ENCODE measurements at places on chromosomes 1 and 21.
A peak's percentile ranks its signal among the peaks of the same experiment; 100 is the strongest.

- no peak for DNase-seq
Observed at GRCh38 chr1:226407199-226407496, 745 bp downstream of the PARP1 start.

- DNase-seq, result peak; percentile 27
Observed at GRCh38 chr1:153945131-153945794, 1.3 kb downstream of the DENND4B start.

DNA sequence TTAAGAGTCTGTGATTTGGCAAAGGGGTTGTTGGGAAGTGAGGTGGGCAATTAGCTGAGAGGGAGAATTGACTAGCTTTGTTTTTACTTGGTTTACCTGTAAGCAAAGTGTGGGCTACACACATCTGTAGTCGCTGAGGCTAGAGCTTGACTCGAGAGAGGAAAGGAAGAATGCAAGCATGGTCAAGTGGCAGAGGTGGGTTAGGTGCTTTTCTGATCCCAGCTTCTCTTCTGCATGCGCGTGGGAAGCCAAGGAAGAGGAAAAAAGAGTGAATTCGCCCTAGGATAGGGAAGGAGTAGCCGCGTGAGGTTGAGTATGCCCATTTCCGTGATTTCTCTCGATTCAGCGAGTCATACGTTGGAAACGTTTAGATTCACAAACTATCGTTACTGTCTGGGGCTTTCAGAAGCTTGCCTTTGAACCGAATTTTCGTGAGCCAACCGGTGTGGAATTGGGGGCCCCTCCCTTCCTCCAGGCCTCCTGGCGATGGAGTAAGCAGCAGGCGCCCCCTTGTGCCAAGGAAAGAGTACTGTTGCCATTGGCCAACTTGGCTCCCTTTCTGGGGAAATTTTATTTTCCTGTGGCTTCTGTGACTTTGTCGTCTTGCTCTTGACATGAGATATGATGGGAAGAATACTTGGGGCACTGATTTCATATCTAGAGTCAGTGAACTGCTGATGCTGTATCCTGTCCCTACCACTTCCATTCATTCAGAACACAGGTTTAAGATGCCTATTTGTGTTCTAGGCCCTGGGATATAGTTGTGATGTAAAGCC, 1.3 kb downstream of the PIGV start:
- DNase-seq, result peak; percentile 88

- DNase-seq, result no peak
Observed at GRCh38 chr1:164564378-164564777, 5.4 kb downstream of the PBX1 start.

DNA sequence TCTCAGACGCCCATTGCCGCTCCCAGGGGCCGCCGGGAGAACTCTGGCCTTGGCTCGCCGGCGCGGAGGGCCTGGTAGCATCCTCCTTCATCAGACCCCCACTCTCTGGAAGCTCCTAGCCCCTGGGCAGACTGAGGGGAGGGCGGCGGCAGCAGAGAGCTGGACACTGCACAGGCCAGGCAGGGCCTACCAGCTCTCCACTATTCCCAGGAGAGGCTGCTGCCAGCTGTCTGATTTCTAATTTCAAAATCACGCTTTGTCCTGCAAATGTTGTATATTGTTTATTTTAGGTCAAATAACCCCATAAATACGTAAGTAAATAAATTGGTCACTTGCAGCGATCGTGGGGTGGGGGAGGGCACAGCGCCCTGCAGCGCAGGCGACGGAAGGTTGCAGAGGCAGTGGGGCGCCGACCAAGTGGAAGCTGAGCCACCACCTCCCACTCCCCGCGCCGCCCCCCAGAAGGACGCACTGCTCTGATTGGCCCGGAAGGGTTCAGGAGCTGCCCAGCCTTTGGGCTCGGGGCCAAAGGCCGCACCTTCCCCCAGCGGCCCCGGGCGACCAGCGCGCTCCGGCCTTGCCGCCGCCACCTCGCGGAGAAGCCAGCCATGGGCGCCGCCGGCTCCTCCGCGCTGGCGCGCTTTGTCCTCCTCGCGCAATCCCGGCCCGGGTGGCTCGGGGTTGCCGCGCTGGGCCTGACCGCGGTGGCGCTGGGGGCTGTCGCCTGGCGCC, at the start of gene MTARC1:
Gene MTARC1 (plus strand): TSS at position 577 of the 732 bp plus-strand sequence. CDS start 32 bp downstream, at position 609.
- DNase-seq, result peak; percentile 73

GRCh38 chr1:54545916-54546635, 2.0 kb upstream of the ACOT11 start:
- DNase-seq, result no peak

DNA sequence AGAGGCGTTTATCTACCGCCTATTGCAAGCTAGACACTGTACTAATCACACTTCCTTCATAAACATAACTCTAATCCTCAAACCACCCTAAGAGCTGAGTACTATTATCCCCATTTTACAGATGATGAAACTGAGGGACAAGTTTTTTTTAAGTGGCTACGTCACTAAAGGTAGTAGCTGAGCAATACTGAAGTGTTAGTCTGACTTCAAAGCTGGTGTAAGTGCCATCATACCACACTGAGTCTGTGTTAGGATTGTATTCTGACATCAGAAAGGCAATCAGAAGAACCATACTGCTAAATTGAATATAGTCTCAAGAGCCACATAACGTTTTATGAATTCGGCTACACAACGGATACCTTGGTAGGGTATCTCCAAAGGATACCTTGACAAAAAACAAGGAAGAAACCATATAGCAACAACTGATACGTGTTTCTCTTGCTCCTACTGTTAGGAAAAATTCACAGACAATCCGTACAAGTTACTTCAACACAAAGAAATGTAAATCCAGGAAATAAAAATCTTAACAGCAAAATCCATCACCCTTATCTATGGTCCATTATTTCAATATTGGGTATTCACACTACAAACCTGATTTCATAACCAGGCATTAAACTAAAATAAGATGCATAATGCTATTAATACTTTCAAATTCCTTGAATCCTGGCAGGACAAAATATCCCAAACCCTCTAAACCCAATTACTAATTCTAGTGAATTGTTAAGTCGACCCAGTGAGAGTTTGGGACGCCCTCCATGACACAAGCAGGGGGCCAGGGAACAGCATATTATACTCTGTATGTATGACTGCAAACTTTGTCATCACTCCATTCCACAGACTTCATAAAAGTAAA, 1.6 kb downstream of the TP53BP2 start:
- no peak for DNase-seq

- no peak for DNase-seq
Observed at GRCh38 chr1:169112241-169112640, 5.8 kb downstream of the ATP1B1 start.

DNA sequence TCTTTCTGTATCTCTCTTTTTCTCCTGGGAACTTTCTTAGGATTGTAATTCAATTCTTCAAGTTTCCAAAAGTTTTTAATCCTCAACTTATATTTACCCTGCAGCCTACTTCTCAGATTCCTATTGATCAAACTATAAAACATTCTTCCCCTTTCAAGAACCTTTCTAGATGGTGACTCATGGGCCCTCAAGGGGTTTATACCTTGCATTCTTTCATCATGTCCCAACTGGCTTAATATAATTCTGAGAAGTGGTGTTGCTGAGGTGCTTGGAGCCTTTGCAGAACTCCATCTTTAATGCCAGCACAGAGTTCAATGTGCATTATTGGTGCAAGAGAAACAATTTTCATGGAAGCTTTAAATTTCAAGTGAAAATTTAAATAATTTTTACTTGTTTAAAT, 273.4 kb downstream of the VAV3 start:
- no peak for DNase-seq

All from NCI-H2227 treated with DMSO at 0.1 percent for 48 hours (cell line).